Stimulated activated CD8-positive, alpha-beta memory T cell treated with anti-CD3 and anti-CD28 coated beads, Interleukin-4, amount 100 ng/mL, for 48 hours (primary cell): ENCODE measurements at places on chromosomes 2 and 18.
A peak's percentile ranks its signal among the peaks of the same experiment; 100 is the strongest.

DNA sequence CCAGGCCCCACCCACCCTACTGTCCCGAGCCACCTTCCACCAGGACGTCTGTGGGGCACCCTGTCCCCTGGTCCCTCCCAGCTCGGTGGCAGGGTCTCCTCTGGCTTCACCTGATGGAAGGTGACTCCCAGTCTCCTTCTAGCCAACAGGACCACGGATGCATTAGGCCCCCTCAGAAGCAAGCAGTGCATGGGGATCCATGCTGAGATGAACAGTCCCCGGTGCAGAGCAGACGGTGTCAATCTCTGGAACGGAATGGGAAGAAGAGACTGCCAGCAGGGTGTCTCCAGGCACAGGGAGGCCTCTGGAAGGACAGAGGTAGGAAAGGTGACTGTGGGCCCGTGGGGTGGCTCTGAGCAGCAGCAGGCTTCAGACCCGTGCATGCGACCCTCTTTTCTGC, 65.2 kb upstream of the FZD7 start:
- no peak for DNase-seq

DNA sequence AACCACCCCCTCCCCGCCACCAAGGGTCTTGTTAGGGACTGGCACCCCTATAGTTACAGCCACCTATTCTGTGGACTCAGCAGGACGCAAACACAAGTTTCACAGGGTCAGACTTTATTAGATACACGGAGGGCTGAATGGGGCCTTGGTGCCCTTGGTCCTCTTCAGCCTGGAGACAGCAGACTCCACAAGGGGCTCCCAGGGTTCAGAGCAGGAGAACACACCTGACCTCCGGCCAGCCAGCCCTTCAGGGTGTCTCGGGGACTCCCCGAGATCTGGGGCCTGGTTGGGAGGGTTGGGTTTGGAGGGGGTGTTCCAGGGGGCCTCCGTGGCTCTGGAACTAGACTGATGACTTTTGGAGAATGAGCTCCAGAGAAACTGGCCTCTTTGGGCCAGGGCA, 2.3 kb upstream of the PREB start:
- DNase-seq = no peak

DNA sequence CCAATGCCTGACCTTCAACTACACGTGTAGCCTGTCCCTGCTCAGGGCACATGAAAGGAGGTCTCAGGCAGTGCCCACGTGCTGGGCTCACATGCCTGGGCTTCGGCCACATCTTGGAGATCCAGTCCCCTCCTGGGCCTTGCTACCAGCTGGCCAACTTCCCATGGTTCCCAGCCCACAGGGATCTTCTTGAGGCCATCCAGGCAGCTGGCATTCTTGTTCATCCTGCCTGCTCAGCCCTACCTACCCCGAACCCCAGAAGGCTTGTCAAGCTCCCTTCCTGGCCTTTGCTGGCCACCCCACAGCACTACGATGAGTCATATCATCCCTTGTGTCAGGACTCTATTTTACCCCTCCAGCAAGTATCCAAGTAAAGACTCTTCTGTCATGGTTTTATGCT, 97.1 kb downstream of the ZBTB7C start:
- DNase-seq = no peak

- no peak for DNase-seq
Measured at GRCh38 chr2:221360742-221361141, 211.4 kb downstream of the EPHA4 start.

- DNase-seq = no peak
Measured at GRCh38 chr2:57536535-57537231, 509.9 kb upstream of the VRK2 start.

GRCh38 chr2:47484396-47484795, 81.4 kb downstream of the MSH2 start:
- DNase-seq = no peak

GRCh38 chr2:236588932-236589592, 19.4 kb downstream of the ACKR3 start:
- no peak for DNase-seq

GRCh38 chr2:107808959-107809358, 17.7 kb upstream of the RGPD4 start:
- no peak for DNase-seq

DNA sequence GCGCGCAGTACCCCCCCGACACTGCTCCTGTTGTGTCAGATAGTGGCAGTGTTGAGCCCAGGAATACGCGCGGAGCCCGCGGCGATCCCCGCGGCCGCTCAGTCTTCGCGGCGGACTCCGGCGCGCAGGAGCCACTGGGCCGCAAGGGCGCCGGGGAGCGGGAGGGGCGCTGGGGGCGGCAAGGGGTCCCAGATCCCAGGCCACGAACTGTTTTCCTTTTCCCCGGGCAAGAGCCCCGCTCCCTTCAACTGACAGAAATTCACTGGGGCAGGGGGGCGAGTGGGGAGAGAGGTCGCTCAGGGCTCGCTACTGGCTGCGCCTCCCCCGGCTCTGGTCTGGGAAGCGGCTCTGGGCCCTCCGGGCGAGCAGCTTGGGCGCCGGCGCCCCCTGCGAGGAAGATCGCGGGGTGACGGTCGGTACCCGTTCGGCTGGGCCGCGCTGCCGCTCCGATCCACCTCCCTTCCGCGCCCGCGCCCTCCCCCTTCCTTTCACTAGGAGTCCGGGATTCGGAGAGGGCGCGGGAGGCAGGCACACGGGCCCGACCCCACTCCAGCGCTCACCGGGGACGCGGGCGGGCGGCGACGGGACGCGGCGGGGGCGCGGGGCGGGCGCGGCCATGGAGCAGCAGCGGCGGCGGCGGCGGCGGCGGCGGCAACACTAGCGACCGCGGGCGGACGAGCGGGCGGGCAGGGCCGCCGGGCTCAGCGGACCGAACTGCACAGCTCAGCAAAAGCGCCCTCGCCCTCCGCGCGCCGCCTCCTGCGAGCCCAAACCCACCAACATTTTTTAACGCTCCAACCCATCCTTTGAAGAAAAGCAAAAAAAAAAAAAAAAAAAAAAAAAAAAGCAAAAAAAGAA, 1.4 kb upstream of the SETBP1 start:
- DNase-seq = peak; percentile 80

- no peak for DNase-seq
Measured at GRCh38 chr2:232073699-232074098, 112.2 kb downstream of the DIS3L2 start.

- no peak for DNase-seq
Measured at GRCh38 chr2:199457147-199458008, at the start of gene SATB2. Gene SATB2 (minus strand): TSS chr2:199457939. CDS start chr2:199456037, 1,902 bp downstream.

GRCh38 chr2:196592331-196592910, 47.1 kb upstream of the CCDC150 start:
- peak; percentile 24 for DNase-seq

GRCh38 chr2:189305291-189305943, 125.9 kb upstream of the COL5A2 start:
- no peak for DNase-seq

GRCh38 chr2:191325651-191326365, 80.6 kb downstream of the MYO1B start:
- no peak for DNase-seq

DNA sequence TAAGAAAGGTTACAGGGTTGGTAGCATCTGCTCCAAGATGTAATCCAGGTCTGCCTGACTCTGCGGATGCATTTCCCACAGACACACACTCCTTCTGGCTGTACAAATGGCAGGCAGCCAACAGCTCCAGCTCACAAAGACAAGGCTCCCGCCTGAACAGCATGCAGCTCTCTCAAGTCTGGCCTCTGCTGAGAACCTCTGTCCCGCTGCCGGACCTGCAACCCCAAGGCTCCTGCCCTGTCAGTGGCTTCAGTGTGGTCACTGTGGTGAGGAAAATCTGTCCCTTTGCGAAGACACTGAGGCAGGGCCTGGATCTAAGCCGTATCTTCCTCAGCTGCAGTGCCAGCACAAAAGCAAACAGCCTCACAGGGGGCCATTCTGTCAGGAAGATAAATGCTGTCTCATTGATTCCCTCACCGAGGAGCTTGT, 469.3 kb upstream of the MEX3C start:
- no peak for DNase-seq

DNA sequence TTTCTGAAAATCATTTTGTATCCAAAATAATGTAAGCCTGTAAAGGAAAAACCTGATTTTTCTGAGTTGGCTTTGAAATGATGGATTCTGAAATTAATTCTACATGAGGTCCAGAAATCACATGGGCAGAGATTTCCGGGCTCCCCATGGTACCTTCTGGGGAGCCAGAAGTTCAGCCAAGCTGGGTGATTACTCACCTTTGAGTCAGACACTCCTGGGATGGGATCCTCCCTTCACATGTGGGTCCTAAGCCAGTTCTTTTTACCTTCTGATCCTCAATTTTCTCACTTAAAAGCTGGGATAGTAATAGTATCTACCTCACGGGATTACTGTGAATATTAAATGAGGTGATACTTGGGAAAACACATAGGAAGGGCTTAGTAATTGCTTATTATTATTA, 179.8 kb upstream of the EPAS1 start:
- no peak for DNase-seq

DNA sequence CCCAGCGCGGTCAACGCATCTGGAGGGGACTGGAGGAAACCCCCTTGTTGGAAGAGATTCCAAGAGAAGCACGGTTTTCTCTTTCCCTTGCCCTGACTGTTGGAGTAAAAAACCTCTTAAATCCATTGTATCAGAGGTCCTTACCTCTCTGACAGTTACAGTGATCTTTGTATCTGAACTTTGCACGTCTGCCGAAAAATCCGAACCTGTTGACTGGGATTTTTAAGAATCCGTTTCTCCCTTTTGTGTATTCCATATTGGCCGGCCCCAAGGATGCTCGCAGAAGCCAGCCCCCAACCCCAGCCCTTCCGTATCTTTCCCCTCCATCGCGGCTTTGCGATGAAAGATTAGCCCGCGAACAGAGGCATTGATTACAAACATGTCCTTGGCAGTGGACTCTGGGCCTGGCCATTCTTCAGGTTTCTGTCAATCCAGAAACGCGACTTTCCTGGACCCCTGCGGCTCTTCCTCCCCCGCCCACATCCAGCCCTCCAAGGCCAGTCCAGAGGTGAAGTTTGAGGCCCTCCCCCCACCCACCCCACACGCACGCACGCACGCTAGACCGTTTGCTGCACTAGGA, 4.6 kb upstream of the DLX1 start:
- DNase-seq = no peak

DNA sequence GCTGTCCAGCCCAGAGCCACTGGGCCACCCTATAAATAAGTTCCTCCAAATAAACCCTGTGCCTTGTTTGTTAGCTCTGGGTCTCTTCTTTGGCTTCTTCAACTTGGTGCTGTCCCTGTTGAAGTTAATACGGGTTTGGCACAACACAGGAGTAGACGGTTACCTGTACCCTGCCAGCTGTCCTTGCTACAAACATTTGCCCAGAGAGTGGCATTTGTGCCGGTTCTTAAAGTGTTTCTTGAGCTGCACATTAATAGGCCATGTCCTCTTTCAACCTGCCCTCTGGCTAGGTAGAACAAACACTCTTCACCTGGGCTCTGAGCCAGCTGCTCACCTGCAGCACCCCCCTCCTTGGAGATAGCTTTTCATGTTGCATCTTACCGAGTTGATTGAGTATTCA, 139.2 kb downstream of the NEDD4L start:
- DNase-seq = no peak

GRCh38 chr2:181780657-181781056, 100.3 kb upstream of the NEUROD1 start:
- no peak for DNase-seq

- DNase-seq = no peak
Measured at GRCh38 chr2:228987441-228988155, 283.5 kb downstream of the PID1 start.

DNA sequence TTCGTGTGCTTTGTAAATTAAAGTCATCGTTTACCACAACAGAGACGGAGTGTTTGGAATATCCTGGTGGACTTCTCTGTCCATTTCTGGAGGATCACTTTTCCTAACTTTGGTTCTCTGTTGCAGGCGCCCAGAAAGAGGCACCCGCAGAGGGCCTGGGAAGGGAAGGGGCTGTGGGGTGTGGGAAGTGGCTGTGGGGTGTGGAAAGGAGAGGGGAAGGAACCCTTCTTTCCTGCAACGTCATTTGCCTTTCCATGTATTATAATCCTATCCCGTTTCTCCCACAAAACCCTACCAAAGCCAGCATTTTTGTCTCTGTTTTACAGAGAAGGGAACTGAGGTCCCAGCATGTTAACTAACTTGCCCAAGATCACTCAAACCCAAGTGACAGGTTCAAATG, 210.0 kb downstream of the KLHL29 start:
- no peak for DNase-seq

GRCh38 chr2:115763601-115764000, 1321.2 kb downstream of the DPP10 start:
- DNase-seq = no peak

DNA sequence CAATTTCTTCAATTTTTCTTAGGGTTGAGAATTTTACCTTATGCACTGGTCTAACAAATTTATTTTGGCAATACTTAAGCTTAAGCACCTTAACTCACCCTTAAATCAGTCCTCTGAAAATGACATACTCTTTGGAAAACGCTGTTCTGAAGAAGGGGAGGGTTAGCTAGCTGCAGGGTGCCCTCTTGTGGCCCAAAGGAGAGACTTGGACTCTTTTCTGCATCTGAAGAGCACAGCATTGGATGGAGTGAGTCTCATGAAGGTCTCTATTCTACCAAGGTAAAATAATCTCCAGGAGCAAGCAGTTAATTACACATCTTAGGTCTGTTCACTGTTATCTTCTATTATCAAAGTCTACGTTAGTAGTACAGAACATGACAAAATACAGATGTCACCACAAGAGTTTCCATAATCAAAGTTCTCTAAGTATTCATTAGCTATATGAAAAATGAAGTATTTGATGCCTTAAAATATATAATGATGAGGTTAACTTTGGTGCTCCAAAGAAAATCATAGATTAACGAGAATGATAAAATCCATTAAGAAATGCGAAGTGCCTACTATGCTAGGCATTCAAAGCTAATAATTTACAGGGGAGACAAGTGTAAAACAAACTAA, 24.4 kb downstream of the PUM2 start:
- DNase-seq = peak; percentile 62

GRCh38 chr2:5495586-5495985, 196.6 kb upstream of the SOX11 start:
- DNase-seq = no peak
